ENCODE measurements at places on chromosomes 6 and 20. TPM values are rescaled to one million over a fixed set of nuclear protein-coding genes. Genes with fewer than 3 reads are reported as not detected.

Gene B3GALT4
- 13.3 TPM for total RNA-seq

- no peak for DNase-seq
These were observed 23.8 kb upstream of the FBXO9 start for GRCh38 chr6:53041356-53041755.

Gene CST4
- not detected for total RNA-seq

- no peak for DNase-seq
These were observed 12.9 kb upstream of the ZBTB9 start for GRCh38 chr6:33441457-33441856.

GRCh38 chr20:32925481-32926196 lies 66.9 kb downstream of the EFCAB8 start:
- no peak for DNase-seq

Gene BTBD9
- total RNA-seq = 8.9 TPM

Gene MCHR2
- not detected for total RNA-seq

DNA sequence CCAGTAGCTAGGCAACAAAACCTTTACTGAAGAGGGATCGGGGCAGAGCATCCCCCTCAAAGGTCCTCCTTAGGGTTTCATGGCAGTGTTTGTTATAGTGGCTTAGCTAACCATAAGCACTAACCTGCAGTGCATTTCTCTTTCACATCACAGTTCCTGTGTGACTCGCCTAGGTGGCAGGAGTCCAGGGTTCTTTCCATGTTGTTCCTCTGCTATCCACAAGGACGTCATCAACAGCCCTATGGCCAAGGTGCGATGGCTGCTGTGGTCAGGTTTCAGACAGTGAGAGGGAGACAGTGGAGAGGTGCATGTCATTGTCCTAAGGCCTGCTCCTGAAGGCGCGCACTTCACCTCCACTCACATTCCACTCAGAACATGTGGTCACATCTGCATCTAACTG lies 38.8 kb upstream of the FOXA2 start:
- no peak for DNase-seq

DNA sequence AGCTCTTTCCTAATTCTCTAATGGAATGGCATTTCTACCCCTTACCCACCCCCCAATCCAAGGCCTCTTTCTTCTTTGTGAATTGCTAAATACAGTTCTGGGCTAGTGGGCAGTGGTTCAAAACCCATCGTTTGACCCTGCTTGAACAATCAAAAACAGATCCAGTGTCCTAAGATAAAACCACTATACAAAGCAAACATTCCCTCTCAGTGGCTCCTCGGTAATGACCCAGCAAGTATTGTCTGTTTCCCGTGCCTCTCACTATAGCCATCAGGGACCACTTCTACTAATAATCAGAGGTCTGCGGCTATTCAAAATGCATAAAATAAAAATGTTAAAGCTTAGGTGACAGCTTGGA lies 143.5 kb upstream of the AKAP12 start:
- DNase-seq = no peak

Gene PPT2
- 30.5 TPM for total RNA-seq

Gene PM20D2
- total RNA-seq = 5.3 TPM

All from adrenal gland (tissue), 19 donors.